ENCODE measurements at places on chromosomes 12 and 14. TPM values are rescaled to one million over a fixed set of nuclear protein-coding genes. Genes with fewer than 3 reads are reported as not detected.

DNA sequence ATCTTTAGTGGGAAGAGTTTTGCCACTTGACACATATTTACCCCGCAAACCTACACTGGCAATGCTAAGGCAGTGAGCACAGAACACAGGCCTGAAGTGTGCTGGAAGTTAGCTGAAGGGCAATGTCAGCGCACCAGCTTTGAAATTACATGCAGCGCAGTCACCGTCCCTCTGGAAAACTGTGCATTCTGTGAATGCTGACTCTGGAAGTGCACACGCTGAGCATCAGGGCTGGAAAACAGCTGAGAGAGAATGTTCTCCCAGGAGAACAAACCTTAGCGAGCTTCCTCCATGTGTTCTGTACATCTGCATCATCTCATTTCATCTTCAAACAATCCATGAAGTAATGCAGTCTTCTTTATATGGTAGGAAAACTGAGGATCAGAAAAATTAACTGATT is 448.2 kb downstream of the NRXN3 start:
- DNase-seq = no peak

GRCh38 chr14:68794130-68794850 is 1.4 kb upstream of the ZFP36L1 start:
- peak; percentile 87 for DNase-seq

- peak; percentile 67 for DNase-seq
Measured at GRCh38 chr12:92928421-92928961, 604 bp downstream of the EEA1 start.

GRCh38 chr12:55931317-55931779 is 386 bp downstream of the DGKA start:
- no peak for DNase-seq

TMEM52B gene
- not detected for total RNA-seq

DHRS1 gene
- 13.8 TPM for total RNA-seq

PSMC6 gene
- total RNA-seq = 114 TPM
